ENCODE measurements at places on chromosomes 2 and 18.

- no peak for DNase-seq
Observed at GRCh38 chr2:63796366-63796765, 45.3 kb upstream of the UGP2 start.

GRCh38 chr18:23828426-23828825, 139.2 kb downstream of the LAMA3 start:
- peak; percentile 35 for DNase-seq

DNA sequence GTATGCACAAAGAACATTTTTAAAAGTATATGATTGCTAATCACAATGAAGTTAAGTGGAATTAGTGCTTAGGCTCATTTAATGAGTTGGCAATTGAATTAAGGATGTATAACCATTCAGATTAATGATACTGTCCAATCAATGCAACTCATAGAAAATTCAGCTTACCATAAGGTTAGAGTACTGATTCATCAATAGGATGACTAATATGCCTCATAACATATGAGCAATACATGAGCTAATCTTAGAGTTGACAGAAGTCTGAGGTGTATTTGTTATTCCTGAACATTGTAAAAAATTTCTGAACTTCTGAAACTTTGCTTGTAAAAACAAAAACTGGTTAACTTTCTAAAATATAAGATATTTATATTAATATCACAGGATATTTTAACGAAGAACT, 118.3 kb upstream of the NETO1 start:
- no peak for DNase-seq

GRCh38 chr2:229610333-229610732, 104.0 kb downstream of the DNER start:
- no peak for DNase-seq

DNA sequence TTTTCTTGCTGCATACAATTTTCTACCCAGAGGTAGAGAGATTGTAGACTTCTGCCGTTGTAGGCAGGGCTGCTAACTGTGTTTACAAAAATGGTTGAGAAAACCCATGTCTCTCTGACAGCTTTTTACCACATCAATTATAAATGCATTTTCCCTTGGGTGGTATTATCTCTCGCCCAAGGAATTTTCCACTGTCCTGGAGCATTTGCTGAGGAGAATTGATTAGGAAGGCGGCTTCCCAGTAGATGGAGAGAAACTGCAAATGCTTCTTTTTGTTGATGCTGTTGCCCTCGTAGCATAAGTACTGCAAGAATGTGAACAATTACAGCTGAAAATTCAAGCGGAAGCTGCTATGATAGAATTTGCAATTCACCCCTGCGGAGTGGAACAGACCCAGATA, 1007.7 kb upstream of the KLHL29 start:
- DNase-seq, result no peak

GRCh38 chr2:216622526-216622925, 10.7 kb upstream of the IGFBP2 start:
- DNase-seq, result no peak

- DNase-seq, result no peak
Observed at GRCh38 chr18:45417392-45417791, 197.9 kb upstream of the SLC14A2 start.

- no peak for DNase-seq
Observed at GRCh38 chr2:160062292-160063005, at the start of gene PLA2R1. Gene PLA2R1, minus strand, starts transcription at chr2:160062615. Its CDS starts 212 bp downstream, at chr2:160062403.

GRCh38 chr2:218194880-218195279, 22.1 kb upstream of the ARPC2 start:
- DNase-seq, result no peak

- DNase-seq, result no peak
Observed at GRCh38 chr2:28447943-28448792, 47.7 kb upstream of the PLB1 start.

GRCh38 chr2:42545023-42545721, 23.3 kb upstream of the MTA3 start:
- no peak for DNase-seq

DNA sequence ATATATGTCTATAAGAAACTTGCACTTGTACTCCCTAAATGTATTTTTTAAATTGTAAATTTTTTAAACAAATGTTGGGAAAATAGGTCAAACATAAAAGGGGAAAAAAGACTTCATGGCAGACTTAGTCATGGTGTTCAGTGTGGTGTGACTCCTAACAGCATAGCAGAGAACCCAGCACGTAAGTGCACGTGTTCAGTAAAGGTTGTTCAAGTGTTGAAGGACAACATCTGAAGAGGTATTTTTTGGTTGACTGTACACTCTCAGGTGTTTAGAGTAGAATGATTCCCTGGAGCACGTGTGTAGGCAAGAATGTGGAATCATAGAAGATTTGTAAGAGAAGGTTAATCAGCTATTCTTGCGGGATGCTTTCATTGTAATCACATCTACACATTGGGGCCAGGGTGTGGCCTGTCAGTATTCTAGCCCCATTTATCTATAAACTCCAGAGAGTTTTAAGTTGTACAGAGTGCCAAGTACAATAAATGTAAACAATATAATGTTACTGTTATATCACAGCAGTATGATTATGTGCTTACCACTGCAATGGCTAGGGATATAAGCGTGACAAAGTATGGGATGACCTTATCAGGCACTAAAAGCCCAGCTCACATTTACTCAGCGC, 106.8 kb downstream of the CRIM1 start:
- DNase-seq, result no peak

- no peak for DNase-seq
Observed at GRCh38 chr2:50651676-50652075, 380.3 kb downstream of the NRXN1 start.

DNA sequence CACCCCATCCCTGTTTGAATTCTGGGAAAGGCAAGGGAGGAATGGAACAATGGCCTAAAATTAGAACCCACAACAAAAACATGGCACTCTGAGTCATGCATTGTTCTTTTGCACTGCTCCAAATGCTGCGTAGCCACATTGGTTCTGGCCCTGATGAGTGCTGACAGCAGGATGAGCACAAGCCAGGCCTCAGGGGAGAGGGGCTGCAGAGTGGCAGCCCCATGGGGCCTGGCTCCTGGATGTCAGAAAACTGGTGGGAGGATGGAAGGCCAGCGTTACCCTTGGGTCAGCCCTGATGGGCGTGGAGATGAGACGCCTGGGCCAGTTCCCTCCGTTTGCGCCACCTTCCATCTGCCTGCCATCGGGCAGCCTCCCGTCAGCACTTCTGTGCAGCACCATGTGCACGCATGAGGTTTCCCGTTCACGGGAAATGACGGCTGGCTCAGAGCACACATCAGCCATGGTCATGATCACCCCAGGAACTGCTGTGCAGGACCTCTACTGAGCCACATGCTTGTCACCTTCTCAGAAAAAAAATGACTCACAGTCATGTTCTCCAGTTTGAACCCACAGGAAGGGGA, 65.6 kb downstream of the CYP26B1 start:
- no peak for DNase-seq

DNA sequence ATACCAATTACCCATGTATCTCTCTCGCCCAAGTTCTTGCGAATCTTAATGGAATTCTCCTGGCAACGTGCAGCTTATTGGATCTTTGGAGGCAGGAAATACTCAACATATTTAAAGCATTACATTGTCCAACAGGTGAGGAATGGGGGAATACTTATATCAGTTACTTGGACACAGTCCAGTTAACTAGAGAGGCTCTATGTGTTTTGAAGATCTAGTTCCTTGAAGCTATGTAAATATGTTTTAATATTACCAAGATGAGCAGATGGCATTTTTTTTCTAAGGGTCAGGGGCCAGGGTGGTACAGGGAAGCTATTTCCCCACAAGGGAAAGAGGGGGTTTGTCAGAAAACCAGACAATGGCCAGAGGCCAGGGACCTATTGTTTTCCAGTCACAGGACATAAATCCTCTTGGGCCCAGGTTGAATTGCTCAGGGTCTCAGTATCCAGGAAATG, 26.8 kb upstream of the MC5R start:
- DNase-seq, result no peak

GRCh38 chr2:11215407-11215806, 60.1 kb downstream of the SLC66A3 start:
- DNase-seq, result no peak

DNA sequence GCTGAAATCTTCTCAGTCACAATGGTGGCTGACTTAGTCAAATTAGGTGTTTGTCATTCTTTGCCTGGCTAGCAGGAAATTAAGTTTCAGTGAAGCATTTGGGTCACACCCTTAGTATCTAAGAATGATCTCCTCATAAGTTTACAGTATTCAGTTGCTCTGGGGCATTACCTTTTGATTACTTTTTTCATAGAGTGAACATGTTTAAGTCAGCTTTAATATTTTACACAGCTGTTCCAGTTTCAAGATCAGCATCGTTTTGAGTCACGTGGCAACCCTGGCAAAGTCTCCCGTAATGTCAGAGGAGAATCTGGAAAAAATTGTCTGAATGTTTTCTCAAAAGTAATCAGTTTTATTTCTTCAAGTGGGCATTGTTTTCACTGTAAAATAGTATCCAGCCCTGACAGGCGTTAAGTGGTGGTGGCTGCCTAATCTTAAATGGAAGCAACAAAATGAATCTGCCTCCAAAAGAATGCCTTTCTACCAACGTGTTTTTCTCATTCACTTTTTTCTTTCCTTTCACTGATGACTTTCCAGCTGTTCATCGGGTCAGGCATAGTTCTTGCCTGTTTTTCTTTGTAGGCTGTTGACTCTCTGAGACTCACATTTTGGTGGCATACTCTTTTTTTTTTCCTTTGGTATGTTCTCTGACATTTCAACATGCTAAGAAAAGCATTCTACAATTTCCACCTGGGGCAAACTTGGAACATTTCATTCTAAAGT, 319.6 kb upstream of the TCF4 start:
- no peak for DNase-seq

DNA sequence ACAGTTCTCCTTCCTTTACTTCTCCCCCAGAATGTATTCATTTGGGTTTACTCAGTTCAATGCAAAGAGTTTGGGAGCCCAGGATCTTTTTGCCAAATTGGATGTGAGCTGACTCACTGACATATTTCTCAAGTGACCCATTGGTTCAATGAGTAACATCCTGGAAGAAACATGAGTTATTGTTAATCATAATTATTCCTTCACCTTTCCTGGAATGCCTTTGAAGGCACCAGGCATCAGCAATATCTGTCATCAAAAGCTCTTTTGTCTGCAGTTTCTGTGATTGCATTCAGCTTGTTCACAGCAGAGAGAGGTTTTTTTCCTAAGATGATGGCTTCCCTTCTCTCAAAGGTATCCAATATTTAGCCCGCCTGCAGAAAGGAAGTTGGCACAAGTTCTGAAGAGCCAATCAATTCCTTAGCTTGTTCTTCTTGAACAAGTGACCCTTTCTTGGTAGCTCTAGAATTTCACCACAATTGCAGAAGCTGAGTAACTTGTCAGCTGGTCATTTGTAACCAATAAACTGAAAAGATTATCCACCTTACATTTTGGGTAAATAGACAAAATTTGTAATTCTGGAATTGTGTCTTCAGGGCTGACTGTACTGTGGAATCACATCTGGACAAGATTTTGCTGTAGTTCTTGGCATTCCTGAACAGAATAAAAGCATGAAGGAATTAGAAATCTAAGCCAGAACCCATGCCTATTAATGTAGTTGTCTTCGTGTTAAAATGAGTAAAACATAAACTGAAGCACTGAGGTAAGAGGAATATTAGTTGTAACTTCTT, 72.2 kb upstream of the TMEM17 start:
- no peak for DNase-seq

DNA sequence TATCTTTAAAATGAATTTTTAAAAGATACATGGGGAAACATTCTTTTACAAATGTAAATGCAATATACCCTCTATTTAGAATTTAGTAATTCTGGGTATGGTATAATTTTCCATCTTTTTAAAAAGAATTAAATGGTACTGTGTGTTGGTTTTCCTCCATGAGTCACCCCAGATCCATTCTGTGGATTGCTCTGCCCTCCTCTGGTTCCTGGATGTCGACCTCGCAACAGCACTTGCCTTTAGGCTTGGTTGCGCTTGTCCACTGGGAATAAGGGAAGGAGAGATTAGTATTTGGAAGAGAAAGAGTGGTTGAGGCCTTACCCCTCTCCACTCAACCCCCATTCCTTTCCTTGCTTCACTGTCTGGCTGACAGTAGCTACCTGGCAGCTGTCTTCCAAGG, 90.4 kb downstream of the FTCDNL1 start:
- DNase-seq, result no peak

GRCh38 chr2:175461839-175462238, 280.3 kb upstream of the ATP5MC3 start:
- DNase-seq, result no peak

GRCh38 chr2:6694555-6694954, 171.2 kb downstream of the CMPK2 start:
- no peak for DNase-seq

DNA sequence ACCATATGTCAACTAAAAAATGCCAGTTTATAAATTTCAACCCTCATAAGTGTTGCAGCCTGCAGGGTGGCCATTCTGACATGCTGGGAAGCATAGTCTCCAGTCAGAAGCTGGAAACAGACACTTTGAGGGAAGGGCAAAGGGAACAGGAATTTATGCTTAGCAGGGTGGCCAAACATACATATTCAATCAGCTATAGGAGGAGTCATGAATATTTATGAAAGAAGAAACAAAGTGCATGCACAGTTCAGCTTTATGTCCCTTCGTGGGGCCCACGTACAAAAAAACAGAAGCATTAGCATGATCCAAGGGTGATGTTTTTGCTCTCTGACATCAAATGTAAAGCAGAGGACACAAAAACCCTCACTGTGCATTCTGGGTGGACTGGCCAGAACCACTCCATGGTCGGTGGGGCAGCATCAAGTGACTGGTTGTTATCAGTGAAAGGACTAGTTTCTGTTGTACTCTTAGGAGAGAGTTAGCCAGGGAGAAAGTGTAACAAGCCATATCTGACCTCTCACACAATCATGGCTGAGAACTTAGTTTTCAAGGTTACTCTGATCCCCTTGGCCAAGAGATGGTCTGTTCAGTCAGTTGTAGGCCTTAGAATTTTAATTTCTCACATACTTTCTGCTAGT, 9.9 kb upstream of the PDE11A start:
- DNase-seq, result no peak

DNA sequence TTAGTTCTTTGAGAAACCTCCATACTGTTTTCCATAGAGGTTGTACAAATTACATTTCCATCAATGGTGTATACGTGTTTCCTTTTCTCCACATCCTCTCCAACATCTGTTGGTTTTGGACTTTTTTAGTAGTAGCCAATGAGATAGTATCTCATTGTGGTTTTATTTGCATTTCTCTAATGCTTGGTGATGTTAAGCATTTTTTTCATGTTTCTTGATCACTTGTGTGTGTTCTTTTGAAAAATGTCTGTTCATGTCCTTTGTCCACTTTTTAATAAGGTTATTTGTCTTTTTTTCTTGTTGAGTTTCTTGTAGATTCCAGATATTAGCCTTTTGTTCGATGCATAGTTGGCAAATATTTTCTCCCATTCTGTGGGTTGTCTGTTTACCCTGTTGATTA, 392.3 kb upstream of the ZEB2 start:
- no peak for DNase-seq
